ENCODE measurements at places on chromosomes 4 and X. TPM values are rescaled to one million over a fixed set of nuclear protein-coding genes. Genes with fewer than 3 reads are reported as not detected.
A peak's percentile ranks its signal among the peaks of the same experiment; 100 is the strongest.

DNA sequence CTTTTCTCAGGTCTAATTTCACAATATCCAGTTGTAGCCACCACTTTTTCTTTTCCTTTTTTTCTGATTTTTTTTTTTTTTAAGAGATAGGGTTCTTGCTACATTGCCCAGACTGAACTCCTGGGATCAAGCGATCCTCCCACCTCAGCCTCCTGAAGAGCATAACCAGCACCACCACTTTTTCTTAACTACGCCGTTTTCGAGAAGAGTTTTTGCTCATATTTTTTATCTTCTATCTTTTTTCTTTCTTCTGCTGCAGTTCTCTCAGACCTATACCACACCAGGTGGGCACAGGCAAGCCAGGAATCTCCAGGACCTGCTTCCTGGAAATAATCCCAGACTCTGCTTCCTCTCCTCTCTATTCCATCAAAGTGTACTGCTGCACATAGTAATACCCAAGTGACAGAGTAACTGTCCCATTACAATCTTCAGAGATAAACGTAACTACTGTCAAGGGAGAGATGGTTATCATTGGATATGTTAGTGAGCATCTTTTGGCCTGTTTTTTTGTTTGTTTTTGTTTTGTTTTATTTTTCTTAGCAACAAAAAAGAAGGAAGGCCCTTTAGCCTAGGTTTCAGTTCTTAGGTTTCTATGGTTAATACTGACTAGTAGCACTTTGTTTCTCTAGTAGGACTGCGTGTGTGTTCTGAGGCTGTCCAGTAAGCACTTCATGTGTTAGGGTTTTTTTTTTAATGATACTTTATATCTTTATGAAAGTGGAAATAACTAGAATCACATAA lies 59.2 kb upstream of the TXK start:
- no peaks in the 10 kb centered on the region for H3K27me3 ChIP-seq
- no peak overlapping the region for H3K4me3 ChIP-seq
- H3K27ac ChIP-seq = no peak overlapping the region
- DNase-seq = no peak
- peaks cover 10% of the 10 kb centered on the region for H3K4me1 ChIP-seq

DNA sequence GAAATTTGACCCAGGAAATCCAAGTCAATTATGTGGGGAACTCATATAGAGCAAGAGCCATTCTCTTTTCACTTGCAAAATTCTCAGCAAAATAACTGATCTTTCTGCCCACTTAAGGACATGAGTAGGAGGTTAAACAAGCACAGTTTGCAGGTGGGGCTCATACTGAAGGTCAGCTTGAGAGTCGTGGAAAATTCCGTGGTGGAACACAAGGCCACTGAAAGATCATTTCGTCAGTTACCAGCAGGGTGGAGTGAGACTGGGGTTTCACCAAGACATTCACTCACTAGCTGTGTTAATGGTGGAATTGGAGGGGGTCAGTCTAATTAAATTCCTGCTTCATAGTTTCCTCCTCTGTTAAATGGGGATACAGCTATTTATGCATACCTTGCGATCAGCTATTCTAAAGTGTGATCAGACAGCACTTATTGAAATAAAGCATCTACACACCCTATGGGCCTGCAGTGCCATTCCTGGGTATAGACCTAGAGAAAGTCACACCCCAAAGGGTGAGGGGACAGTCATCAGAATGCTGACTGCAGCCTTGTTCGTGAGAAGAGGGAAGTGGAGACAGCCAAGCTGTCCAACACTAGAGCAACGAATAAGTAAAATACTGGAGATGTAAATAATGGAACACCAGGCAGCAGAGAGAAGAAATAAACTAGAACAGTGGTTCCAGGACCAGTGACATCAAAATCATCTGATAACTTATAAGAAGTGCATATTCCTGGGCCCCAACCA lies 42.7 kb upstream of the CLNK start:
- H3K27me3 ChIP-seq = no peaks in the 10 kb centered on the region
- no peak for DNase-seq
- H3K4me3 ChIP-seq = no peak overlapping the region
- H3K27ac ChIP-seq = no peak overlapping the region
- H3K36me3 ChIP-seq = no peaks in the 10 kb centered on the region

- H3K36me3 ChIP-seq = no peaks in the 10 kb centered on the region
- H3K4me3 ChIP-seq = no peak overlapping the region
These were observed 48.7 kb upstream of the HELT start for GRCh38 chr4:184969610-184970009.

- no peaks in the 10 kb centered on the region for H3K27me3 ChIP-seq
- H3K4me1 ChIP-seq = no peaks in the 10 kb centered on the region
- H3K27ac ChIP-seq = no peak overlapping the region
- no peak for DNase-seq
- H3K36me3 ChIP-seq = no peaks in the 10 kb centered on the region
- no peak overlapping the region for H3K4me3 ChIP-seq
These were observed 44.3 kb downstream of the TASL start for GRCh38 chrX:30533266-30533665.

- DNase-seq = no peak
- peaks cover 35% of the 10 kb centered on the region for H3K4me1 ChIP-seq
- no peak overlapping the region for H3K4me3 ChIP-seq
- H3K27ac ChIP-seq = no peak overlapping the region
These were observed 2.5 kb downstream of the SLC25A6 start for GRCh38 chrX:1389181-1389992.

GRCh38 chr4:96839441-96839840 lies 999.5 kb downstream of the PDHA2 start:
- H3K36me3 ChIP-seq = no peaks in the 10 kb centered on the region
- H3K4me3 ChIP-seq = no peak overlapping the region
- no peaks in the 10 kb centered on the region for H3K27me3 ChIP-seq
- H3K27ac ChIP-seq = no peak overlapping the region
- H3K4me1 ChIP-seq = no peaks in the 10 kb centered on the region
- DNase-seq = no peak

DNA sequence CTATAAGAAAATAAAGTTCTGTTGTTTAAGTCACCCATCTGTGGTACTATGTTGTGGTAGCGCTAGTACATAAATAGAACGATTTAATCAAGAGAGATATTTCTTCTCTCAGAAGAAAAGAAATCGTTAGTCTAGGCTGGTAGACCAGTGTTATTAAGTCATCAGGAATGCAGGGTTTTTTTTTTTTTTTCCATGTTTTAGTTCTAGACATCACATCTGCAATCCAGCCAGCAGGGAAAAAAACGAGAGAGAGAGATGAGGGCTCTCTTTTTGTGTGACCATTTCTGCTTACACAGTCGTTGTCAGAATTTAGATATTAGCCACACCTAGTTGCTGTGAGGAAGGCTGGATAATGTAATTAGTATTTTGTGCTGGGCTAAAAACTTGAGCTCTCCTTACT lies 417.4 kb downstream of the TMA16 start:
- H3K4me3 ChIP-seq = no peak overlapping the region
- H3K4me1 ChIP-seq = no peaks in the 10 kb centered on the region
- H3K27me3 ChIP-seq = no peaks in the 10 kb centered on the region
- H3K27ac ChIP-seq = no peak overlapping the region
- no peaks in the 10 kb centered on the region for H3K36me3 ChIP-seq

GRCh38 chrX:1535241-1536041 lies 1.5 kb downstream of the P2RY8 start:
- H3K27me3 ChIP-seq = no peaks in the 10 kb centered on the region
- peak; percentile 69 for DNase-seq
- H3K4me3 ChIP-seq = peak overlapping the region; percentile 33

The SH2D1A gene
- total RNA-seq = 0.74 TPM

The GYPB gene
- total RNA-seq = not detected

The SPANXN4 gene
- not detected for total RNA-seq

Measured in vagina (tissue), 2 donors.